ENCODE measurements at places on chromosomes 3 and 15. TPM values are rescaled to one million over a fixed set of nuclear protein-coding genes. Genes with fewer than 3 reads are reported as not detected.
A peak's percentile ranks its signal among the peaks of the same experiment; 100 is the strongest.

The GCNT3 gene
- total RNA-seq, result 1.1 TPM

DNA sequence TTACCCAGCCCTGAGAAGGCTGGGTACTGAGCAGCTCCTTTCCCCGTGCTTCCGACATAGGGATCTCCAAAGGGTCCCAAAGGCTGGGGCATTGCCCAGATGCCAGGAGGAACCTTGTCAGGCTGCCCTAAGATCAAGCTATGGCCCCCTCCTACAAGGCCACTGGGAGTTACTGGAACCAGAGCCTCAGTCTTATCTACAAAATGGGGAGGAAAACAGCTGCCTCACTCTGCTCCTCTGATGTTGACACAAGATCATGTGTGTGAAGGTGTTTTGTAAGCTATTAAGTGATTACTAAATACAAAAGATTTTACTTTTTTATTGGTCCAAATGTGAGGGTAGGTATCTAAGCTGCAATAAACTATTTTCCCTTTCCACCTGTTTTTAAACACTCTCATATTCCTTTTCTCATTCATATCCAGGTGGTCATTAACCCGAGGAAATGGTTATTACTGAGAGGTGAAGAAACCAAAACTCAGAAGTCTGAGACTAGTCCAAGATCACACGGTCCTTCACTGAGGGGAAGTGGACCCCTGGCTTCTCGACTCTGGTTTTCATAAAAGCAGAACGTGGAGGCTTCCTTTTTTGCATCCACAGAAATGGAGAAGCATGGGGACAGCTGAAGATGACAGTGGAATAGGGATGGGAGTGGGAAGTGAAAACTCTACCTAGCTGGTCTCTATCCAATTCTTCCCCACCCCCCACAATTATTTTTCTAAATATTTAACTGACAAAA, 1.7 kb downstream of the ARPIN start:
- DNase-seq, result no peak

- no peak for DNase-seq
These were observed 378.6 kb downstream of the VPS13C start for GRCh38 chr15:61681676-61682075.

DNA sequence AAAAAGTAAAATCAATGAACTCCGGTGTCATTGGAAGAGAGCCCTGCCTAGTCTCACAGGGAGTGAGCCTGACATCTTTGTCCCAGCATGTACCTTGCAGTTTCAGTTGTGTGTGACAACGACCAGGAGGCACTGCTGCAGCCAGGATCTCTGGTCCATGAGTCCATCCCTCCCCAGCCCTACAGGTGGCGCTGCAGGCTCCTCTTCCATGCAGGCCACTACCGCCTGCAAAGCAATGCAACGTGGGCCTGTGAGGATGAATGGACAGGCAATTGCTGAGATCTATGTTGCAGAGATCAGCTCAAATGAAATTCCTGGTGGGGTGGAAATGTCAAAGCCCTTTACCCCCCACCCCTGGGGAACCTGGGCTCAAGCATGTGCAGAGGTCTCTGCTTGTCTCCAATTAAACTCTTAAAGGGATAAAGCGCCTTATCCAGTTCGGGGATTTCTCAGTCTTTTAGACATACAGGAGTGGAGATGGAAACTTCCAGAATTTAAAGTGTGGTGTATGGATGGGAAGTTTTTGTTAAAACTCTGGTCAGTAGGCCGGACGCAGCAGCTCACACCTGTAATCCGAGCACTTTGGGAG, 35.8 kb downstream of the TKT start:
- DNase-seq, result peak; percentile 42

DNA sequence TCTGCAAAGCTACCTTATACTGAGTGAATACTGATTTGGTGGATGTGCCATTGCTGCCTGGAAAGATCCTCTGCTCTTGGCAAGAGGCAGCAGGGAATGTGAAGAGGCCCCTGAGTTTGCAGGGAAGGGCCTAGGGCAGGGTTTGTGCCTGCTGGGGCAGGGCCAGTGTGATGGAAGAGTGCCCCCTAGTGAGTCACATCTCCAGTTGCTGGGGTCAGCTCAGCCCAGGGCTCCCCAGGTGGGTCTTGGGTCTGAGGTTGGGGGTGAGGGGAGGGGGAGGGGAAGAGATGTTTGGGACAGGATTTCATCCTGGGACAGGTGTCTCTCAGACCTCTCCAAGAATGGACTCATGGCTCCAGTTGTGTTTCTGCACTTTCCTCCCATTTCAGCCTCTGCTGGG, 4.1 kb upstream of the AMOTL2 start:
- DNase-seq, result no peak

The DNAH12 gene
- total RNA-seq, result 0.14 TPM

The PP2D1 gene
- total RNA-seq, result not detected

GRCh38 chr15:85029221-85029620, 47.6 kb downstream of the PDE8A start:
- DNase-seq, result no peak

DNA sequence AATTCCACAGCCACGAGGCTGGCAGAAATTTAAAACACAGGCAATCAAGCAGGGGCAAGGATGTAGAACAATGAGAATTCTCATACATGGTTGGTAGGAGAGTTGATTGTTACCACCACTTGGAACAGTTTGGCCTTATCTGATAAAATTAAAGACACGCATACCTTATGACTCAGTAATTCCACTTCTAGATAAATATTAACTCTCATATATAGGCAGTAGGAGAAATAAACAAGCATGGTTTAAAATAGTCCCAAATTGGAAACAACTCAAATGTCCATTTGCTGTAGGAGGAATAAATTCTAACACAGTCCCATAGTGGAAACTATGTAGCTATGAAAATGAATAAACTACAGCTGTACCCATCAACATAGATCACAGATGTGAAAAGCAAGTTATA, 42.3 kb upstream of the USP3 start:
- no peak for DNase-seq

- no peak for DNase-seq
These were observed 28.8 kb upstream of the HDAC11 start for GRCh38 chr3:13451301-13451673.

- DNase-seq, result no peak
These were observed 664 bp downstream of the PPCDC start for GRCh38 chr15:75023872-75024636.

The PTPRG gene
- total RNA-seq, result 3.9 TPM

The BCL2A1 gene
- 30.5 TPM for total RNA-seq

DNA sequence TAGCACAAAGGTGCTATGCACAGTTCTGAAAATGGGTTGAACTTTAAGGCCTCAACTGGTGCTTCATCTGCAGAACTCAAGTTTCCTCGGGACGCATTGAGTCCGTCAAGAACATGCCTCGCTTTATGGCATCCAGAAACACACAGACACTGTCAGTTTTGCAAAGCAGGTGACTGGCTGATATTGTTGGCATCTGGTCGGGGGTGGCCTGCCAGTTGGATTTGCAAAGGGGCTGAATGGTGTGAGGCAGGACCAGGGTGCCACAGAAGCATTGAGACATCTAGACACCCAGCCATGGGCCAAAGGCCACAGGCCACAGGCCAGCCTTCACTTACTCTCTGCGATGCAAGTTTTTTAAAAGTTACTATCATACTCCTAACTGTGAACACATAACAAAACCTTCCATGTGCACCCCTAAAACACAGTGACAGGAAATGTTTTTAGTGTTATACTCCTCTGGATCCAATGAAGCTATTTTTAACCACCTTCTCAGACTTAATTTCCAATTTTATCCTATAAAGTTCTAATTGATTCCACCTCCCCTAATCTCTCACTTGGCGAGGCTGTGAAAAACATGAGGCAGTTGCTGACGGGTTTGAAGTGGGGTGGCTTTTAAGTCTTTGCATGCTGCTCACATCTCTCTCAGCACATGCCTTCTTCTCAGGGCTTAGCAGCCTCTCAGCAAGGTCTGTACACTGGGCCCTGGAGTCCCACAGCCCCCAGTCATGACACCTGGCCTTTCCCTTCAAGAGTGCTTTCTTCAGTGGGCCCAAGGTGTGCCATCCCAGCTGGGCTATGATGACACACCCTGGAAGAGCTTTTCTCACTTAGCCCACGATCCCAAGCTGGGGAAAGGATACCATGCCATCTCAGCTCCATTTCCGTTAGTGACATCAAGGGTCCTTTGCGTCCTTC, 38.5 kb upstream of the DUSP7 start:
- DNase-seq, result no peak

The ABHD5 gene
- 10.3 TPM for total RNA-seq

DNA sequence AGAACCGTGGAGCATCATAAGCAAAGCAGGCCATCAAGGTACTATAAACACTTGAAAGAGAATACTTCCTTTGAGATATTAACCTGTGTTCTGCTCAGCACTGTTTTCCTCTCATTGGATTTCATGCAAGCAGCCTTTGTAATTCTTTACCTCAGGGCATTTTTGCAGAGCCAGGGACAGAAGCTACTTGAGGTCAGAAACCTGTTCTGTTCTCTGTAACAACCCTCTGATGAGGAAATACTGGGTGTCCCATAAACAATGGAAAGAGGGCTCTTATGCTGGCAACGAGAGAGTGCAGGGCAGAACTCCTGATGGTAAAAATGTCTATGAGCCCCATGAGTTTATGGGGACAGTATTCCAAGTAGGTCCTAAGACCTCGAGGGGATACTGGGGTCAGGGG, 66.0 kb downstream of the DCLK3 start:
- DNase-seq, result no peak

DNA sequence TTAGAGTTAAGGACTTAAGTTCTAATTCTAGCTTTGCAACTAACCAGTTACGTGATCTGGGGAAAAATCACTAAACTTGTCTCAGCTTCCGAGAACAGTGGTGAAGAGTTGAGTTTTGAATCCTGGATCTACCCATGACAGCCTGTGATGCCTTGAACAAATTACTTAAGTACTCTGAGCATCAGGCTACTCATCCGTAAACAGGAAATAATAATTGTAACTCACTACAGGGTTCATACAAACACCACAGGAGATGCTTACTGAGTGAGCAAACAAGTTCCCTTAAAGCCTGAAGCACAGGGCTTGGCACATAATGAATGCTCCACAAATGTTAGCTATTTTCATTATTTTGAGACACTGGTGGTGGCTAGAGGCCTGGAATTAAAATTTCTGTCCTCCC, 158.8 kb downstream of the ERC2 start:
- DNase-seq, result no peak

DNA sequence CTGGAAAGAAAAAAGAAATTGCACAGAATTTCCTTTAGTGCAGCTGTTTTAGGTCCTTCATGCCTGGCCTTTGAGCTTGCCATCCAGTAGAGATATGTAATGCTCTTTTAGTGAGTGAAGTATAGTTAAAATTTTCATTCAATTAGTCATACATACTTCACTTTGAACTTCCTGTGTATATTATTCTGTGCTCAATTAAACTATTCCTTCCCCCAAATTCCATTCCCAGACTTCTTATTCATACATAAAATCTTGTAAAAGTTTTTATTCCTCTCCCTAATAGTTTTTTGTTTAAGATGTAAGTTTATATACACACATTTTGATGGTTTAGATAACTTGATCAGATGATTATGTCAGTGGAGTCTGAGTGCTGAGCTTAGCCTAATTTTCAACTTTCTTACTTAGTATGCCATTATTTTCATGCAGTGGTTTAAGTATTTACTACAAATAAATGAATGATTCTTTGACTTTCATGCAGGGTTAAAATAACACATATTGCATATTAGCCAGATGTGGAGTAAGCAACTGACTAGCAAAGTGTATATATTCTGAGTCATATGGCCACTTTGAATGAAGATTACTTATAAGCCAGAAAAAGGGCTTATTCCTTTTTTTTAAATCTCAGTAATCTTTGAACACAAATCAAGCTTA, 42.5 kb upstream of the ABHD10 start:
- DNase-seq, result no peak

GRCh38 chr3:193996221-193996620, 139.7 kb upstream of the HES1 start:
- DNase-seq, result no peak

GRCh38 chr15:51403946-51404695, 62.7 kb downstream of the GLDN start:
- DNase-seq, result no peak

GRCh38 chr3:10169000-10169496, 4.3 kb downstream of the IRAK2 start:
- DNase-seq, result no peak

GRCh38 chr3:119015942-119016341, 18.7 kb downstream of the IGSF11 start:
- no peak for DNase-seq

- no peak for DNase-seq
These were observed 433.3 kb downstream of the RAP2B start for GRCh38 chr3:153595186-153595815.

The ILDR1 gene
- total RNA-seq, result 0.76 TPM

- no peak for DNase-seq
These were observed 265.0 kb downstream of the IL20RB start for GRCh38 chr3:137222736-137223225.

GRCh38 chr3:32261545-32261944, 23.1 kb downstream of the CMTM8 start:
- DNase-seq, result no peak

The SENP8 gene
- total RNA-seq, result 2.0 TPM
